ENCODE measurements at places on chromosomes 5 and 9. TPM values are rescaled to one million over a fixed set of nuclear protein-coding genes. Genes with fewer than 3 reads are reported as not detected.

The SLC6A18 gene
- total RNA-seq = not detected

The SLC34A1 gene
- total RNA-seq = not detected

The HTR4 gene
- 0.07 TPM for total RNA-seq

The PCDHA9 gene
- total RNA-seq = 0.07 TPM

The MAMDC4 gene
- 1.9 TPM for total RNA-seq

The NMUR2 gene
- not detected for total RNA-seq

The FOXD4L6 gene
- not detected for total RNA-seq

The PCDHGA9 gene
- total RNA-seq = 4.3 TPM

The FAM221B gene
- not detected for total RNA-seq

The GPR150 gene
- 0.29 TPM for total RNA-seq

The SLC26A2 gene
- total RNA-seq = 28.2 TPM

The DPYSL3 gene
- total RNA-seq = 127 TPM

Data from thoracic aorta endothelial cell (primary cell).